ENCODE measurements at places on chromosomes 4 and X.

DNA sequence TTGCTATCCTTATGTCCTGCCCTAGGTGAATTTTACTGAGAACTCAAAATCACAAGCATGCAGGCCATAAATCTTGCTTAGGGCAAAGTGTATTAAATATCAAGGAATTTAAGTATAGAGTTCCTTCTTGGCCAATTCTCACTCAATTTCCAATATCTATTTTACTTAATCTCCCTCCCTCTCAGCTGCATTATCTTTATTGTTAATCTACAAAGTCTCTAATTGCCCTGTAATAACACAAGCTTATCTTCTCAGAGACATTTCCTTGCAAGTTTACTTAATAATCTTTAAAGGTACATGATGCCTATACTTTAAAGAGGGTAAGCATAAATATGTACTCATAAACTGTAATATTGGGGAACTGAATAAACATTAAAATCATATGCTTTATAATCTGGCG, 26.9 kb upstream of the MAOB start:
- no peak for DNase-seq

GRCh38 chrX:130224810-130225209, 43.9 kb downstream of the ZNF280C start:
- DNase-seq, result no peak

- no peak for DNase-seq
Measured at GRCh38 chr4:45030059-45030458, 303.7 kb upstream of the GNPDA2 start.

GRCh38 chrX:149286940-149287349, 218.2 kb downstream of the IDS start:
- no peak for DNase-seq

GRCh38 chr4:73894001-73894400, 24.8 kb downstream of the CXCL1 start:
- no peak for DNase-seq

DNA sequence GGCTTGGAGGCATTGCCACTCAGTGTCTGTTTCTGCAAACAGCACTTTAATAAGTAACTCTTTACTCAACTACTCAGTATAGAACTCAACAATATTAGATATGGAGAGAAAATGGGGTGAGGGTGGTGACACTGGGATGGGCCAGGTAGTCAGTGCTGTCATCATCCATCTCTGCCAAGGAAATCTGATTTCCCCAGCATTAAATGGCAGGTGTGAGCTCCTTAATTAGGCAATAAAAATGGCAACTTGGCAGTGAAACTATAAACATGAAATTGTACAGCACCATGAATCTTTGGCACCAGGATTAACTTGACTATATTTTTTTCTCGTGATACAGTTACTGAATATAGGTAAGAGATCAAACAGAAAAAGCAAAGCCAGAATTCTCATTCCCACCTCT, 146.2 kb downstream of the GLRA2 start:
- no peak for DNase-seq

DNA sequence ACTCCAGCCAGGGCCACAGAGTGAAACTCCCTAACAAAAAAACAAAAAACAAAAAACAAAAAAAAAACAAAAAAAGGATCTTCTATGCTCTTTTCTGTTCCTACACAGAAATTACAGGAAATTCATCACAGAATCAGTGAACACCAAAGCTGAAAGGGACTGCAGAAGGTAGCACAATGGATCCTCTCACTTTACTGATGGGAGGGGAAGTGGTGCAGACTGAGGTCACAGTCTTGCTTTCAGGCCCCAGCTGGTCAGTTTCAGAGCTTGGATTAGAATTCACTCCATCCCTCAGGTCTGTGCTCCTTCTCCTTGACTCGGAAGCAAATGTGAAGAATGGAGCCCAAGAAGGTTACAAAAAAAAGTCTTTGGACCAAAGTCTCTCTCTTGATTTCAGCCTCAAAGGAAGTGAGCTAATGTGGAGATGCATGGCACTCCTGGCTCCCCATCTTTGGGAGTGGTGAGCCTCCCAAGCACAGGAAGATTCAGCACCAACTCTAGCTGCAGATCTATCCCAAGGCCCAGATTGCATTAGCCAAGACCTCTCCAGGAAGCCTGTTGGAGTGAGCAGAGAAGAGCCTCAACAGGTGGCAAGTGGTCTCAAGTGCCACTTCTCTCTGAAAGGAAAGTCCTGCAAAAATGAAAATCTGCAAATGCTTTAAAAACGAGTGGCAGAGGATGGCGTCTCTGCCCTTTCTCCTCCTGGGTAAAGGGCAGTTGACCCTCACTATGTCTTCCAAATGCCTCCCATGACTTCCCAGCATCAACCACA, 176.0 kb downstream of the MAML3 start:
- no peak for DNase-seq

GRCh38 chrX:71378732-71379131, 12.6 kb downstream of the TAF1 start:
- no peak for DNase-seq

DNA sequence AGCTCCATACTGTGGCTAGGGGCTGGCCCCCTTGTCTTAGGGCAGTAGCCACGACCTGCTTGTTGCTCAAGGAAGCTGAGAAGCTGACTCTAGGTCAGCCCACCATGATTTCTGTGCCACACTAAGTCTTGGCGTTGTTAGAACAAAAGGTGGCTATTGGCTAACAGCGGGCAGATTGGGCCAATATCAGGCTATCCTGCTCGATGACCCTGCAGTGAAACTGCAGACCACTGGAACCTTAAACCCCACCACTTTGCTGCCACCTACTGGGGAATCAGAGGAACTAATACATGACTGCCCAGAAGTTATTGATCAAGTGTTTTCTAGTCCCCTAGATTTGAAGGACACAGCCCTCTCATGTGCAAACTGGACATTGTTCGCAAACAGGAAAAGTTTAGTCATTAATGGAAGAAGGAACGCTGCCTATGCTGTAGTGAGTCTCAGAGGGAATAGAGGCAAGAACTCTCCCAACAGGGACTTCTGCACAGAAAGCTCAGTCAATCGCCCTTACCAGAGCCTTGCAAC, 17.0 kb upstream of the PAPSS1 start:
- no peak for DNase-seq

GRCh38 chr4:125582302-125582701, 267.5 kb downstream of the FAT4 start:
- no peak for DNase-seq

DNA sequence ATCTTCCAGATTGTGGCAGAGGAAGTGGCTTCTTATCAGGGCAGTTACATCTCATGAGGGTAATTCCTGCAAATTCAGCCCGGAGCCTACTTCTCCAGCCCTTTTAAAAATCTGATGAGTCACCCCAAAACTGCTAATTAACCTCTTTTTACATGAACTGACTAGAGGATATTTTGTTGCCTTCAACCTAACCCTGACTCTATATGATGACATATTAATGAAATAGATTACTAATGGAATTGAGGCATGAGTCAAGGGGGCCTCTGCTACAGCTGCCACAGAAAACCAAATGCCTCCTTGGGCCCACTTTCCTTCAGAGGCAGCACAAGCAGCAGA, 72.5 kb downstream of the QRFPR start:
- no peak for DNase-seq

DNA sequence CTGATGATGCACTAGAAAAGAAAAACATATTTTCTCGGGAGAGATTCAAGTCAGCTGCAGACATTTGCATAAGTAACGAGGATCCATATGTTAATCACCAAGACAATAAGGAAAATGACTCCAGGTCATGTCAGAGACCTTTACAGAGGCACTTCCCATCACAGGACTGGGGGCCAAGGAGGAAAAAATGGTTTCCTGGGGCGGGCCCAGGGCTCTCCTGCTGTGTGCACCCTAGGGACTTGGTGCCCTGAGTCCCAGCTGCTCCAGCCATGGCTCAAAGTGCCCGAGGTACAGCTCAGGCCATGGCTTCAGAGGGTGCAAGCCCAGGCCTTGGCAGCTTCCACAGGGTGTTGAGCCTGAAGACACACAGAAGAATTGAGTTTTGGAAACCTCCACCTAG, 415.4 kb upstream of the FRG1 start:
- DNase-seq, result no peak

- no peak for DNase-seq
Measured at GRCh38 chr4:127788517-127788916, 6.4 kb downstream of the HSPA4L start.

DNA sequence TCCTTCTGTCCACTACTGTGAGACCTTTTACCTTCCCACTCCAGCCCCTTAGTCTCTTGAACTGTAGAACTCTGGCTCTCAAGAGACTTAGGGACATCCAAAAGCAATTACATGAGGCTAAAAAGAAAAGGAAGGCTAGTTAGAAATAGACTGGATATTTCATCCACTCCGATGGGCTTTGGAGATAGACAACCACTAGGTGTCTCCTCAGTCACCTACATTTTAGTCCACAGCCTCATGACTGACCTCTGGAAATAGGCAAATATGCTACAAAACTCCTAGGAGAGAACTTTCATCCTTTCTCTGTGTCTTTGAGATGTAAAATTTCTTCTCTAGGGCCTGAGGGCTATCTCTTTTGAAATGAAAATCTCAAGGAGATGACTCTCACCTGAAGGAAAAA, 45.1 kb upstream of the LAMP2 start:
- no peak for DNase-seq

DNA sequence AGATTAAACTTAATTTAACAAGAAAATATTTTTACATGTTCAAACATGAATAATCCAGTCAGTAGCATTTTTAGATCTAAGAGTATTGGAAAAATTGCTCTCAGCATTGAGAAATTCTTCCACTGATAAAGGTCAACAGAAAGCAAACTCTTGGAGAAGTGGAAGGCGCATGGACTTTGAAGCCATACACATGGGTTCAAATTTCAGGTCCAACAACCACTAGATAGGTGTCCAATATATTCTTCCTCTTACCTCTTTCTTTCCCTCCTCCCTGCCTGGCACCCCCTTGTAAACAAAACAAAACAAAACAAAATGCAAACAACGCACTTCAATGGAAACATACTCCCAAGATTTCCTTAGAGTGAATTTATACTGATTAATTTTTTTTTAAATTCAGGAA, 28.4 kb upstream of the PRSS48 start:
- DNase-seq, result no peak

GRCh38 chr4:176150356-176150682, 45.1 kb downstream of the SPATA4 start:
- DNase-seq, result no peak
